ENCODE measurements at places on chromosomes 1 and 21.

GRCh38 chr1:45172005-45172404 lies 34.4 kb downstream of the ZSWIM5 start:
- DNase-seq = no peak

DNA sequence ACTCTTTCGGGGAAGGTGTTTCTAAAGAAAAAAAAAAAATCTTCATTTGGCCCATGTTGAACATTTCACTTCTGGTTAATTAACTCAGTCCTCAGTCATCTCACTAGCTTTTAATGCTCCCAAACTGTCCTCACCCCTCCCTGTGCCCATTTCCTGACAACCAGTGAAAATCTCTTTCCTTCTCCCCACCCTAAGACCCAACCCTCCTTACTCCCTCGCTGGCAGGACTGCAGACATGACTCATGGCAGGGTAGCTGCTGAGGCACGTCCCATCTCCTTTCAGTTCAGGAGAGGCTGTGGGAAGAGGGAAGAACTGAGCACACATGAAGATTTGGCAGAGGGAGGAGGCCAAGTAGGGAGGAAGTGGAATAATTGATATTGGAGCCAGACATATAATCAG lies 12.6 kb downstream of the PKP1 start:
- DNase-seq = no peak

- no peak for DNase-seq
Measured at GRCh38 chr1:93617670-93618499, 63.8 kb downstream of the BCAR3 start.

- no peak for DNase-seq
Measured at GRCh38 chr1:163401211-163401610, 79.5 kb downstream of the NUF2 start.

GRCh38 chr1:156389311-156389710 lies 20.3 kb downstream of the RHBG start:
- DNase-seq = no peak

GRCh38 chr1:117244971-117245370 lies 34.2 kb upstream of the VTCN1 start:
- no peak for DNase-seq

Data from stimulated activated CD8-positive, alpha-beta memory T cell treated with anti-CD3 and anti-CD28 coated beads, Interleukin-15, amount 100 ng/mL, for 24 hours (primary cell).